Left renal cortex interstitium (tissue), 4 donors: ENCODE measurements at places on chromosomes 16 and 17.

DNA sequence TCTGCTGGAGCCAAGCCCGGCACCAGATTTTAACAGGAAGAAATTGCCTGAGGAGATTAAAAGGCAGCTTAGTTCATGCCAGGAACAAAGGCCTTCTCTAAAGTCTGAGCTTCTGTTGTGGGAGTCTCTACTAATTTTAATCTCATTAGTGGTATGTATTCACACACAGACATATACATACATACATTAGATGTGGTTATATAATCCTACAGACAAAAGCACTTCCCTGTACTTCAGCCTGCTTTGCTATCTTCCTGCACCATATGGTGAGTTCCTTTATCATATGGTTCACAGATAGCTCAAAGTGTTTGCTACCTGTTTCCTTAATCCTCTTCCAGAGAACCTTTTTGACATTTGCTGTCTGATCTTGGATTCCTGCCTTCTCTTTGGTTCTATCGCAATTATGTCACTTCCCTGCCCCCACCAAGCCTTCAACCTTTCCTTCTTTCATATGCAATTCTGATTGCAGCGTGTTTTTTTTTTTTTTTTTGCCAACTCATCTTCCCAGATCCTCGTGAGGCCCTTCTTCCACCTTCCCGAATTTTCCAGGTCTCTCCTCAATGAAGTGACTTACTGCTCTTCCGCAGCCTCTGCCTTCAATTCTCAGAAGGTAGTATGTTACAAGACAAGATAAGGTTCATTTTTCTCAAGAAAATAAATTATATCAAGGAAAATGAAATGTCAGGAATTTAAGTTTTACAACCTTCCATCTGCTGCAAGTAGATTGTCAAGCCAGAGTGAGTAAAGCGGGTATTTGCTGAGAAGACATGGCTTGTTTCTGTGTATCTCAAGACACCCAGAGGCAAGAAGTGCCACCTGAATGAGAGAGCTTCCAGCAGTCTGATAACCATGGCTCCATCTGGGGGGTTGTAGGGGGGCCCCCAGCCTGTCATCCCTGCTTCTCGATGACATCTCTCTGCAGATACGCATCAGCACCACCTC lies 120.2 kb upstream of the CACNG3 start:
- DNase-seq = no peak

DNA sequence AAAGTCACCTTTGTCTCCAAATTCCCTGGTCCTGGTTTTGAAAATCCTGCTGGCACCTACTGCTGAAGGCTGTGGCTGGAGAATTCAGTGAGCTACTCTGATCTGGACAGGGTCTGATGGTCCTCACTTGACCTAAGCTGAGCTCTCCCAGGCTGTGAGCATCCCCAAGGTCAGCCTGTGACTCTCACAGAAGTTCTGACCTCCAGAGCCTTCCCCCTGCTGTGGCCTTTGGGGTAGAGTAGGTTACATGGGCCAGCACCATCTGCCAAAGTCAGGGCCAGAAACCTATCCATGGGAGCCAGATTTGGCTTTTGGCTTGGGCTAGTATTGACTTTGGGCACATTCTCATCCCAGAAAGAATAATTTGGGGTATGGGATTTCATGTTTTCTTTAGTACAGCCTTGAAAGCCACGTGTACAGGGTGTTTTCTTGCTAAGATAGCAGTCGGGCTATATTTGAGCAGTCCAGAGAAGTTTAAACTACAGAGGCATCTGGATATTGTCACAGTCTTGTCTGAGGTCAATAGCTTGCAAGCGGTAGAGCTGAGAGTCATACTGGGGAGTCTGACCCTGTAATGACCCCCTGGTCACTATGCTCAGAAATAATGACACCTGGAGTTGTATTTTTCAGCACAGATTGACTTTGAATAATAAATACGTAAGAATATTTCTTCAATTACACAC lies 6.2 kb upstream of the AGRP start:
- no peak for DNase-seq

- no peak for DNase-seq
These were observed 9.5 kb downstream of the PROCA1 start for GRCh38 chr17:28702026-28702751.

DNA sequence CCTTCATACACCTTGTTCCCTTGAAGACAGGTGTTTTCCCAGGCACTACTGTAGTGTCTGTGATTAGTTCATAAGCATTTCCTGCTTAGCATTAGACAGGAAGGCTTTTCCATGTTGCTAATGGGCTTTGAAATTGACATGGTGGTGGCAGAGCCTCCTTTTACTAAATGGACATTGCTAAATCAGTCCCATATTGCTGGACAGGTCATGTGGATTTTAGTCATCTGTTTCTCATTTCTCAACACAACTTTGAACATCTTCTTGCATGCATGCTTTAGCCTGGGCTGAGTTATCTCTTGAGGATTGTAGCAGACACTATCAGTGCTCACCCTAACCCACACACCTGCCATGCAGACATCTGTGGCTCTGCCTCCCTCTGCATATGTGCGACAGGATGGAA lies 13.7 kb upstream of the BCO1 start:
- no peak for DNase-seq

DNA sequence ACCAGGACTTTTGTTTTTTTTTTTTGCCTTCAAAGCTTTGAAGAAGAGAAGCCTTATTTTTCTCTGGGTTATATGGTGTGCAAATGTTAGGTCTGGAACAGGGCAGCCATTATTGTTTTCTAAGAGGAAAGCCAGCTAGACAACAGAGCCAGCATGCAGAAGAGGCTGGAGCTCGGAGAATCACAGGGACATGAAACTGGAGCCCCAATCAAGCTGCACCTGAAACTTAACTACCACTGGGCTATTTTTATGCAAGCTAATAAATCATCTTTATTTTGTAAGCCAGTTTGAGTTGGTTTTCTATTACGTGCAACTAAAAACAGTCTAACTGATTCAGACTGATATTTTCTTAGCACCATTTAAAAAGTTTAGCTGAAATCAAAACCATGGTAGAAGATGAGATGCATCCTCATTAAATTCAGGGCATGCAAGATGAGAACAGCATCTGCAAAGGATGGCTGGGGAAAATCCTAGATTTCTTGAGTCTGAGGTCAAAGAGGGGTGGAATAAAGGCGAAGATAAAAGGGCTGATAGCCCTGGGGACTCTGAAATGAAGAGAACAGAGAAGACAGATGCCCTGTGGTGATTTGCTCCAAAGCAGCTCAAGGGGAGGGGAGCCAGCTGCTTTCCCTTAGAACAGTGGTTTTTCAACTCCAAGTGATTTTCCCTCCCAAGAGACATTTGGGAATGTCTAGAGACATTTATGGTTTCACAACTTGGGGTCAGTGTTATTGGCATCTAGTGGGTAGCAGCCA lies 177.1 kb upstream of the WSCD1 start:
- no peak for DNase-seq

GRCh38 chr17:56830726-56831368 lies 2.9 kb downstream of the C17orf67 start:
- no peak for DNase-seq

DNA sequence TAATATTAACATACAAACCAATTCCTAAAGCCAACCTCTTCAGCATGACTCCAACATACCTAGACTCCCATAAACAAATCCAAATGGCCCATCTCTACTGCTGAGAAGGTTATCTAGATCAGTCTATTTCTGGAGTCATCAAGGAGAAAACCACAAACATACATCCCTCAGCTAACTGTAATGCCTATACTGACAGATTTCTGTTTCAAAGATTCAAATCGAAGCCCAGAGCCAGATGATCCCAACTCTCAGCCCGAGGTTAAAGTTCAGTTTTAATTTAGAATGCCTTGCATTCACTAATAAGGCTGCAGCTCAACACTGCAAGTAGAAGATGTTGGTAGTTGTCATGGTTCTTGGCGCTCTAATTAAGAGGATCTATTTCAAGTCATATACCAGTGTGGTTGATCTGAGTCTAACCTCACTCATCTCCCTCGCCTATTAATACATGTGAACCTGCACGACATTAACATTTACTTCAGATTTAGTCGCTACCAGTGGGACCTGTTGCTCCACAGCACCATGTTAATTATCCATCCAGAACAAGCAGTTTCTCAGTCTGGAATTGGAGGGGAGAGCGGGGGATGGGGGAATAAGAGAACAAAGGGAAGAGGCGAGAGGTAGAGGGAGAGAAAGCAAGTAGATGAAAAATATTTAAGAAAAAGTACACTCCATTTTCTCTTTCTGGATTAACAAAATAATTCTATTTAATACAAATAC lies 15.4 kb downstream of the PHF12 start:
- no peak for DNase-seq

- peak; percentile 78 for DNase-seq
These were observed 135.4 kb downstream of the KCNJ12 start for GRCh38 chr17:21511363-21512195.

GRCh38 chr16:54289945-54290832 lies 3.6 kb upstream of the IRX3 start:
- no peak for DNase-seq

GRCh38 chr16:10123141-10123540 lies 59.1 kb downstream of the GRIN2A start:
- no peak for DNase-seq

DNA sequence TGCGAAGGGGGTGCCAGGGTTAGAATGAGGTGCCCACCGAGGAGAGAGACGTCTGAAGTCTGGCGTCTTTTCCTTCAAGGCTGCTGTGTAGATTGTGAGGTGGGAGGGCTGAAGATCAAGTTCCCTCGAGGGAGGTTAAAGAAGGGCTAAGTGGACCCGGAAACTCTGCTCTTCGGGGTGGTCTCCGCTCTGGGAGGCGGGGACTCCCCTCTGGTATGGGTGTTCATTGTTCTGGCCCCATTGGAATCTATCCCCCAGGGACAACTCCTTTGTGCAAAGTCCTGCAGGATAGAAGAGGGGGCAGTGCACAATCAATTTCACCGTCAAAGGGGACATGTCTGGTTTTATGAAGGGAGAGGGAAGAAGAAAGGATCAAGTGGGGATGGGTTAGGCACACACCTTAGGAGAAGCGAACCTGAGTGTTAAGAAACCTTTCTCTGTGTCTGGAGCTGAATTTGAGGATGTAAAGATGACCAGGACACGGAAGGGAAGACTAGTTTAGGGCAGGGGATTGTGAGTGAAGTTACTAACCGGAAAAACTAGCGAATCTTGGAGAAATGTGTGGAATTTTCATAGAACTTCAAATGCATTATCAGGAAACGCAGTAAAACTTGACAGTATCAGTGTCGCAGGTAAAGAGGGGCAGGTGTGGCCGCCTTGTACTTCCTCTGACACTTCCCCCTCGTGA lies 809 bp upstream of the RAB34 start:
- no peak for DNase-seq
